ENCODE measurements at places on chromosomes 16 and 17.

- peaks cover 8% of the 10 kb centered on the region for H3K36me3 ChIP-seq
- no peak for DNase-seq
- no peak overlapping the region for H3K4me3 ChIP-seq
- H3K27ac ChIP-seq: no peak overlapping the region
- no peaks in the 10 kb centered on the region for H3K4me1 ChIP-seq
- H3K27me3 ChIP-seq: no peaks in the 10 kb centered on the region
These were observed 396.6 kb downstream of the CPPED1 start for GRCh38 chr16:12406926-12407690.

- peaks cover 14% of the 10 kb centered on the region for H3K36me3 ChIP-seq
- H3K27ac ChIP-seq: no peak overlapping the region
- H3K4me1 ChIP-seq: no peaks in the 10 kb centered on the region
- no peak overlapping the region for H3K4me3 ChIP-seq
- H3K27me3 ChIP-seq: no peaks in the 10 kb centered on the region
These were observed 21.0 kb upstream of the ENDOV start for GRCh38 chr17:80393961-80394360.

GRCh38 chr16:35203636-35204035 lies 1744.2 kb downstream of the TP53TG3F start:
- DNase-seq: no peak
- no peak overlapping the region for H3K27ac ChIP-seq
- H3K4me3 ChIP-seq: no peak overlapping the region
- H3K27me3 ChIP-seq: no peaks in the 10 kb centered on the region
- H3K36me3 ChIP-seq: no peaks in the 10 kb centered on the region
- H3K4me1 ChIP-seq: no peaks in the 10 kb centered on the region

DNA sequence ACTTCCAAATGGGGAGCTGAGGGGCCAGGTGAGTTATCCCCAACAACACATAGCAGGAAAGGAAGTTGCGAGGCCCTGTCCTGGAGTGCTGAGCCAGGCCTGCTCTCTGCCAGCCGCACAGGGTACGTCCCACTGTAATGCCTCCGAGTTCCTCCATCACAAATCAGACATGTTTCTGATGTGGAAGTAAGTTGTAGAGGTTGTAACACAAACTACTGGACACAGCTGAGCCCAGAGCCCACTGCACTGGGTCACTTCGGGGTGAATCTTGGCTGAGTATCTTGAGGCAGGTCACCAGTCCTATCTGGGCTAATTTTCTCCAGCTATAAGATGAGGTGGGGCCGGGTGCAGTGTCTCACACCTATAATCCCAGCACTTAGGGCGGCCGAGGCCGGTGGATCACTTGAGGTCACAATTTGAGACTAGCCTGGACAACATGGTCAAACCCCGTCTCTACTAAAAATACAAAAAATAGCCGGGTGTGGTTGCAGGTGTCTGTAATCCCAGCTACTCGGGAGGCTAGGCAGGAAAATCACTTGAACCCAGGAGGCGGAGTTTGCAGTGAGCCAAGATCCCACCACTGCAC lies 100.8 kb upstream of the CDH5 start:
- peaks cover 70% of the 10 kb centered on the region for H3K4me1 ChIP-seq
- no peaks in the 10 kb centered on the region for H3K36me3 ChIP-seq
- H3K27me3 ChIP-seq: peaks cover 12% of the 10 kb centered on the region
- no peak overlapping the region for H3K4me3 ChIP-seq
- H3K27ac ChIP-seq: peak overlapping the region; percentile 60

DNA sequence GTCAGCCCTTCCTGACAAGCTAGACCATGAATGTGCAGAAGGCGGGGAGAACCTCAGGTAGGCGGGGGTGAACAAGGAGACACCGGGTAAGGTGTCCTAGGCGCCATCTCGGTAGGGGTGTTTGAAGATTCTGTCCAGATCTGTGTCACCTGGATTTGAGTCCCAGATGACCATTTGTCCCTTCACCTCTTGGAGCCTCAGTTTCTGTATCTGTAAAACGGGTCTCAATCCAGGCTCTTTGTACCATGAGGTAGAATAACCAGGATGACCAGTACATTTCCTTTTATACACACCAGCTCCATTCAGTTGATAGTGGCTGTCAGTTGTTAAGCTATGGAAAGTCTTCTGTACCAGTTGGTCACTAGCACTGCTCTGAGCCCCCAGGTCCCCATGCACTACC lies 86.7 kb downstream of the ABCC6 start:
- peaks cover 73% of the 10 kb centered on the region for H3K36me3 ChIP-seq
- H3K4me3 ChIP-seq: no peak overlapping the region
- no peaks in the 10 kb centered on the region for H3K27me3 ChIP-seq
- no peak for DNase-seq

GRCh38 chr17:75386430-75386829 lies 19.0 kb downstream of the GRB2 start:
- H3K27ac ChIP-seq: no peak overlapping the region
- H3K4me1 ChIP-seq: peaks cover 20% of the 10 kb centered on the region
- no peak overlapping the region for H3K4me3 ChIP-seq
